ENCODE measurements at places on chromosomes 2 and 18.

- DNase-seq = peak; percentile 4
These were observed 553 bp downstream of the TIGD1 start for GRCh38 chr2:232549655-232550353.

- no peak for DNase-seq
These were observed 28.9 kb upstream of the LRP2 start for GRCh38 chr2:169391236-169391635.

DNA sequence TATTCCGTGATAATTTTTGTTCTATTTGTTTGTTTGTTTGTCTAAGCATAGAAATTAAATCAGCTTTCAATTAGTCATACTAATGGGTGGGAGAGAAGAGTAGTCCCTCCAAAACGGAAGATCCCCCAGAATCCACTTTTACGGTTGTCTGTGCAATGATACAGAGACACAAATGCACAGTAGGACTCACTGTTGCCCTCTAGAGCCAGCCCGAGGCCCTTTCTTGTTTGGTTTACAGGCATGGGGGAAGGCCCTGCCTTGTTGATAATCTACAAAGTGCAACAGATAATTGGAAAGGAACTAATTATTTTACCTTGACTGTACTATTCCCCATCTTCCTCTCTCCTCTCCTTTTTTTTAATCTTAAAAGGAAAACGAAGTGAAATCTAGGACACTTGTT, 121.1 kb downstream of the ACOXL start:
- DNase-seq = peak; percentile 68

DNA sequence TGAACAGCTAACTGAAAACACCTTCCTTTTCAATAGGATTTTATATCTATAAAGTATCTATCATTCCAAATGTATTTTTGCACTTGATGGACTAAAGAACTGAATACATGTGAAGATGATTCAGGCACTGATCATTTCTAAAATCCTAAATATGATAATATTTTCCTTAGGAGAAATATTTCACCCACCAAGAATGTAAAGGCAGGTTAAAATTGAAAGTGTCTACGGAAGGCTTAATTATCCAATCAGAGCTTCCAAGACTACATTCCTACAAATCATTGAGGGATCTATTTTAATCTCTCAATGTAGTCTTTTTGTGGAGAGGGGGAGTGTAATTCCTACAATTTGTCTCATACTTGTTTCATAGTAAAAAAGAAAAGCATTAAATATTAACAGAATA, 3.6 kb downstream of the GALNT3 start:
- DNase-seq = no peak

Measured in CD4-positive, alpha-beta T cell treated with Interleukin-17A for 1 hour (primary cell).